ENCODE measurements at places on chromosomes 6 and 20.

GRCh38 chr6:43765776-43766499 lies 4.1 kb upstream of the VEGFA start:
- DNase-seq: no peak

DNA sequence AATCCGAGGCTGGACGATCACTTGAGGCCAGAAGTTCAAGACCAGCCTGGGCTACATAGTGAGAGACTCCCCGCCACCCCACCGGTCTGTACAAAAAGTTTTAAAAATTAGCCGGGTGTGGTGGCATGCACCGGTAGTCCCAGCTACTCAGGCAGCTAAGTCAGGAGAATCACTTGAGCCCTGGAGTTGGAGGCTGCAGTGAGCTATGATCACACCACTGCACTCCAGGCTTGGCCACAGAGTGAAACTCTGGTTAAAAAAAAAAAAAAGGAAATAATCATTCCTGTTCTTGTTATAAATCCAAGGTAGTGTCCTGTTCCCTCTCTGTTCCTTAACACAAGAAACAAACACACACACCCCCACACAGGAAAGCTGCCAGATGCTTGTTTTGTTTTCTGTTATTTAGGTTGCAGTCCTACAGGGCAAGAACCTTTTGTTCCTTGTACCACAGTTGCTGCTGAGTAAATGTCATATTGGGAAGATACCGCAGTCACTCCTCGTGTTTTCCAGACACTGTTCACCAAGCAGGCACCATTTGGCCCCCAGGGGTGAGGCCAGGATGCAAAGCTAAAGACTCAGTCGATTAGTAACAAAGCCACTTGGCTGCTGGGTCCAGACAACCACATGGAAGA lies 28.9 kb downstream of the ASIP start:
- no peak for DNase-seq

GRCh38 chr20:49568278-49569151 lies 578 bp upstream of the PTGIS start:
- no peak for DNase-seq

DNA sequence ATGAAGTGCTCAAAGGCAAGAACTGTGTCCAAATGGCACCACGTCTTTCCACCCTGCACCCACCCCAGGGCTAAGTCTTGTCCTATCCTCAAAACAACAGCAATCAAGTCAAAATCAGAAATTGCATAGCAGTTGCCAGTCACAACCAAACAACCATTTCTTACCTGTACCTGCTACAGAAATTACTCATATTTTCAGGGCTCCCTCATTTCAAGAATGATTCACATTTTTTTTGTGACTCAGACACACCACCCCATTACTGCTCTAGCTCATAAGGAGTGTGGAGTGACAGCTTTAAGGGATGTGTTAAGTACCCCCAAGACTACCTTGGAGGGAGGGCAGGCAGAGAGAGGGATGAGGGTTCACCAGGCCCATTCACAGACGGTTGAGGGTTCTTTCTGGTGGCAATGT lies 111.7 kb downstream of the TRERF1 start:
- DNase-seq: no peak

DNA sequence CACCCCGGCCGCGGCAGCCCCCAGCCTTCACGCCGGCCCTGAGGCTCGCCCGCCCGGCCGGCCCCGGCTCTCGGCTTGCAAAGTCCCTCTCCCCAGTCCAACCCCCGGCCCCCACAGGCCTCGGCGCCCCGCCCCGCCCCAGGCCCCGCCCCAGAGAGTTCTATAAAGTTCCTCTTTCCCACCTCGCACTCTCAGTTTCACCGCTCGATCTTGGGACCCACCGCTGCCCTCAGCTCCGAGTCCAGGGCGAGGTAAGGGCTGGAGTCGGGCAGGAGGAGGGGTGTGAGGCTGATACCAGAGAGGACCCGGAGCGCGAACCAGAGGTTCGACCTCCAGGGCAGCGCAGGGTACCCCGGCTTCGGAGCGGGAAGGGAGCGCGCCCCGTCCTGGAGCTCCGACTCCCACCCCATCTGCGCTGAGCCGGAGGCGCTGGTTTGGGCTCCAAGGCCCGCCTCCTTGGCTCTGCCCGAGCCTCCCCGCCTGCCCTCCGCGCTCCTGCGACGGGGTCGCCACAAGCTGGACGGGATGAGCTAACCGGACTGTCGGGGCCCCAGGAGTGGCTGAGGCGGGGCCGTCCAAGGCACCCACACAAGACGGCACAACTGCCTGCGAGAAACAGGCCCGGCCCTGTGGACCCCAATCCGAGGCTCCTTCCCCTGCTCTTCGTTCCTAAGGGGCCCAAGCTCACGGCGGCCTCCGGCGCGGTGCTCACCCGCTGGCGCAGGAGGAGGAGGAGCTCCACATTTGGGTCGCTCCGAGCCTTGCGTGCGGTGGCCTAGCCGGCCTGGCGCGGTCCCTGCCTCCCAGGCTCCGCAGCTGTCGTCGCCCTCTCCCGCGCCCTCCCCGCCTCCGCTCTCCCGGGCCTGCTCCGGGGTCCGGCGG lies at the start of gene IRF4:
TSS of gene IRF4 (plus strand) at position 194 of the 882 bp plus-strand sequence. CDS start 1,401 bp downstream, outside the sequence.
- DNase-seq: peak; percentile 35

DNA sequence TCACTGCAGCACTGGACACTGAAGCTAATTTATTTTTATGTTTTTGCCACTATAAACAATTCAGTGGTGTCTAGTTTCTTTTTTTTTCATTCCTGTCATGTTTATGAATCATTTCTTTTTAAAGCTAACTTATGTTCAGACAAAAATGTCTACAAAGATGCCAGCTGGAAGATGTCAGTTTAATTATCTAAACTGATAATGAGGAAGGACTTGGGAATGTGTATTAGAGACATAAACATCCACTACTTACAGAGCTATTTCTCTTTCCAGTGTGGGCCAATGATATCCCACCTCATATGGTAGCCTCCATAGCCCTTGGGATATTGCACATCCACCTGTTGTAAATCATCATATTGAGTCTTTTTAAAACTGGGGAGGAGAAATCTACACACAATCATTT lies 132.1 kb upstream of the FAM184A start:
- DNase-seq: no peak

GRCh38 chr20:5784735-5785134 lies 34.5 kb downstream of the SHLD1 start:
- no peak for DNase-seq

- DNase-seq: no peak
Observed at GRCh38 chr6:73774311-73774774, 78.3 kb downstream of the CD109 start.

GRCh38 chr20:58131151-58131550 lies 97.3 kb downstream of the ANKRD60 start:
- no peak for DNase-seq

GRCh38 chr6:41255638-41256246 lies 27.6 kb downstream of the TREML4 start:
- DNase-seq: no peak

DNA sequence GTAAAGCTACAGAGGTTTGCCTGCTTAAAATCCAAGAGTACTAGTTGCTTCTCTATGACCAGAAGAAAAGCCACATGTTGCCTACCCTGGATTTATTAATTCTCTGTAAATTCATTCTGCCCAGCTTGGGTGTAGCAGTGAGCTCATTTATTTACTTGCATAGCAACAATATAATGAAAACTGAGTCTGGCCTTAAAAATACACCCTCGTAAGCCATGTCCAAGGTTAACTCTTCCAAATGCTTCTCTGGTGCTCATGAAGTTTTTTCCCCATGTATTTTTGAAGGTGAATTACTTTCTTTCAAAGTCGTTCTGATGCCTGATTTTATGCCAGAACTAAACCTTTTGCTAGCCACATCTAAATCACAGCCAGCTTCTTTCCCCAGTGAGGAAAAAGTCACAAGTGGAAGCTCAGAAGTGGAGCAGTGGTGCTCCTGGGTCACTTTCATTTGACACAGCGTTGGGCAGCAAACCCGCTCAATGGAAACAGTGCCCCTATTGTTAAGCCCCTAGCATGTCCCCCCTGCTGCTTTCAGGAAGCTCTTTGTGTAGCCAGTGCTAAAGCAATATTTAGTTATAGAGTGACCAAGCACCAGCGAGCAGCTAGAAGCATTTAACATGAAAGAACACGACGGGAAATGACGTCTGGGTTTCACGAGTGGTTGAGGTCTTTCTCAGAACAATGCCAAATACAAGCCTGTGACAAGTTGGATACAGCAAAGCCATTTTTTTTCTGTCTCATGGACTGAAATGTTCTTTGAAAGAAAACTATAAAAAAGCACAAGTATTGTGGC lies 29.8 kb downstream of the NEDD9 start:
- no peak for DNase-seq

DNA sequence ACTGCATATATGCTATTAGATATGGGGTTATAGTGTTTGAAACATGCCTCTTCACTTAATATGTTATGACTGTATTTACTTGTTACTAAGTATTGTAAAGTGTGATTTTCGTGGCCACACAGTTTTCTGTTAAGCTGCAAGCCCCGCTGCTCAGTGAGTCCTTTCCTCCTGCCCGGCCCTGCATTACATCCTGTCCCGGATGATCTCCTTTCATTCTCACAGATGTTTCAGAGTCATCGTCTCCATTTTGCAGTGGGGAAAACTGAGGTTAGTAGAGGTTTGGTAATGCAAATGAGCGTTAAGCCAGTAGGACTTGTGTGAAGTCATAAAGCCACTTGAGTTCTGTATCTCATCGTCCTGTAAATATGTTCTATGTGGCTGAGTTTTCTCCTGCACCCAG lies 155.5 kb downstream of the CFAP61 start:
- DNase-seq: no peak

DNA sequence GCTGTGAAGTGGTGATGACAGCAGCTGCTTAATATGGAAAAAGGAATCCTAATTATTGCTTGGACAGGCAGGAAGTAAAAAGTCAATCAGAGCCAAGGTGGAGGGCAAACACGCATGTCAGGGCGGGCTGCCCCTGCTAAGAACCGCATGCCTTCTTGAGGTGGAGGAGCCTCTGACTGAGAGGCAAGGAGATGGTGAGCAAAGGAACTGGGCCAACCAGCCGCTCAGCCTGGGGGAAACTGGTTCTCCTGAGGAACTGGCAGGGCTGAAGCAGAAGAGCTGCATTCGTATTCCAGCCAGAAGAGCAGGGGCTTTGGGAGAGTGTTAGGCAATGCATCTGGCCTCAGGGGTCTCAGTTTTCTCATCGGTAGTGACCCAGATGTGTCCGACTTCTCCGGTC lies 13.1 kb upstream of the MLN start:
- DNase-seq: no peak

DNA sequence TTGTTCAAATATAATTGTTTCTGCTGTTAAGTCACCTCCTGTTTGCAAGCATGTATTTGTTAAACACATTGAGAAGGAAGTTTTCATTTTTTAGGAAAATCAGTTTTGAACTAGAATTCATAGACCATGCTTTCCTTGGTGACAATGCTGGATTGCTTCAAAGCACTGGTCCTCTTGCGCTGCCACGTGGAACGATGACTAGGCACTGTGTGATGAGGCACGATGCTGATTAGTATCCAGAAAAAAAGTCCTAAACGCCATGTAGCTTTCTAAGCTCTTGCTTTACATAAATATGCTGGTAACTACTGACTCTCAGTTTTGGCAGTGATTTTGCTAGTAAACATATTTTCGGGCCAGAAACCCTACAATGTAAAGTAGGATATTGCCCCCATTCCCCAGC lies 11.1 kb upstream of the EXOC2 start:
- DNase-seq: no peak

GRCh38 chr6:129203190-129203900 lies 320.4 kb downstream of the LAMA2 start:
- DNase-seq: no peak

- no peak for DNase-seq
Observed at GRCh38 chr6:131400054-131400778, 172.8 kb upstream of the ARG1 start.
